ENCODE measurements at places on chromosomes 4 and X.

GRCh38 chr4:173536808-173537429 is 6.9 kb upstream of the HAND2 start:
- no peak for DNase-seq

- no peak for DNase-seq
These were observed 24.0 kb downstream of the TAB3 start for GRCh38 chrX:30865015-30865414.

DNA sequence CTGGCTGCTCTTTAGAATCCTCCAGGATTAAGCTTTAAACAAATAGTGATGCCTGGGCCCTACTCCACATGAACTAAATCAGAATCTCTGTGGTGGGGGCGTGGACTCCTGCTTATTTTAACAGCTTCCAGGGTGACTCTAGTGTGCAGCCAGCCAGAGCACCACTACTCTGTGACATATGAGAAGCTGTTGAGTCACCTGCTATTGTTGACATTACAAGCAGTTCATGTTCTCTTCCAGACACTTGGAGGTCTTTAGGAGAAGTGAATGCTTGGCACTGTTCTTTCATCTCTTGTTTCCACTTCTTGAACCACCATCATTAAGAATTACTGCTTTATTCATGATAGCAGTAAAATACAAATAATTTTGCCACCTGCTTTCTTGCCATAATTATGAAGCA is 426 bp upstream of the C4orf51 start:
- DNase-seq = no peak

DNA sequence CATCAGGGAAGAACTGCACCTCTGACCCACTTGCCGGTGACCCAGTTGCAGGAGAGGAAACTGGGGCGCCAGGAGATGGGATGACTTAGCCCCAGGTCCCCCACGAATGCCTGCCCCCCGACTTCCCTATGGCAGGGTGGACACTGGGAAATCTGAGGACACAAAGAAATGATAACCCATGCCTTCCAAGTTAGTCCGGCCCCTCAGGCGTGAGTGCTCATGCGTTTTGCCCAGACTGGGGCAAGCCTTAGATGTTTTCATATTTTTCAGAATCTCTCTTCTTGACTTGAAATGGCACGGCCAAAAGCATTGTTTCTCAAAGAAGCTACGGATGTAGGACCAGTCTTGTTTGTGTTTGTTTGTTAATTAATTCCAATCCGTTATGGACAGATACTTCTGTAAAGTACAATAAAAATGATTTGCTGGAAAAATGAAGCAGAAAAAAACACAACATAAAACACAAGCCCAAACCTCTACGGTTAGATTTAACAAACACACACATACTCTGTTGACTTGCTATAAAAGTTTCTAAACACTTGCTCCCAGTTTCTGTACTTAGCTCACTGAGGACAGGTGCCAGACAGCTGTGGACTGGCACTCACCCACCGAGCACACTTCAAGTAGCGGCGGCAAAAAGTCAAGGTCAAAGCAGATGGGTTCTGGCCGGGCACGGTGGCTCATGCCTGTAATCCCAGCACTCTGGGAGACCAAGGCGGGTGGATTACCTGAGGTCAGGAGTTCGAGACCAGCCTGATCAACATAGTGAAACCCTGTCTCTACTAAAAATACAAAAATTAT is 341.5 kb downstream of the BCOR start:
- no peak for DNase-seq

DNA sequence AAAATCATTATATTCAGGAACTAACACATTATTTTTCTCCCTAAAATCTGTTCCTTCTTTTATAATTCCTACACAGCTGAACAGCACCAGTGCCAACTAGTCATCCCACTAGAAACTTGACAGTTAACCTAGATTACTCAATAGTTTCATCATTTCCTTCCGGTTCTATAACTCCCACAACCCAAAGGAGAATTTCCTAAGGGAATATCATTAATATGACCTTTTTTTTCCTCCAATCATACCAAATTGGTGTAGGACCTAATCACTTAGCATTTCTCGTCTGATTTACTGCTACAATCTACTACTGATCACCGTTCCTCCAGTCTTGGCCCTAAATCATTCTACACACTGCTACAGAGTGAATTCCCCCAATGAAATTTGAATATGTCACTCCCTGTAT is 45.9 kb downstream of the WDFY3 start:
- no peak for DNase-seq

DNA sequence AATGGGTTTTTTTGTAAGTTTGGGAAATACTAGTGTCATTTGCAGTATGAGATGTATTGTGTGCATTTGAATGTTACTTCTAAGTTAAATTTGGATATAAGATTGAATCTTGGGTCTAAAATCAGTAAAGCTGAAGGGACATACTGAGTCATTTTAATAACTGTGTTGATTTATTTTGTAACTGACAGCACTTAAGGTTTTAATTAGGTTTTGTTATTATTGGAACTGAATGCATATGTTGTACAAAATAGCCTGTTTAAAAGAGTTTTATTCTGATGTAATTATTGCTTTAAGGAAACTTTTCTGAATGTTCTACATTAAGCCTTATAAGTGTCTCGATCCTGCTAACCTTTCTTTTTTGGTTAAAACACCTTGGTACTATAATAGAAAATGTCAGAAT is 396.6 kb downstream of the MAPK10 start:
- no peak for DNase-seq

- DNase-seq = no peak
These were observed 1301.7 kb upstream of the IGFBP7 start for GRCh38 chr4:58411904-58412303.

DNA sequence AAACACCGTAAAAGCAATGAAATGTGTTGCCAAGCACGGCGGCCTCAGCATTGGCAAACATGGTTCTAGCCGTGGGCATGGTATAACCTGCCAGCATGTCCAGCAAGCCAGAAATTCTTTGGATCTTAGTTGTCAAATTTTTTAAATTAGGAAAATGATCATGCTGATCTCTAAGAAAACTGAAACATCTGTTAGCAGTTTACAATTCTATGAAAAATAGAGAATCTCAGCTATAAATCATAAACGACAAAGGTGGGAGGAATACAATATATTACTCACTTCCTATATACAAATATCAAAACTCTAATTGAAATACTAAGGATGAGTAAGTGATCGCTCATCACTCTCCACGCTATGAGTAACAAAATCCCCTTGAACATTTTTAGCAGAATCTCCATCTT is 130.3 kb downstream of the ADGRA3 start:
- DNase-seq = no peak

- DNase-seq = no peak
These were observed 91.6 kb downstream of the AREG start for GRCh38 chr4:74536557-74536956.

DNA sequence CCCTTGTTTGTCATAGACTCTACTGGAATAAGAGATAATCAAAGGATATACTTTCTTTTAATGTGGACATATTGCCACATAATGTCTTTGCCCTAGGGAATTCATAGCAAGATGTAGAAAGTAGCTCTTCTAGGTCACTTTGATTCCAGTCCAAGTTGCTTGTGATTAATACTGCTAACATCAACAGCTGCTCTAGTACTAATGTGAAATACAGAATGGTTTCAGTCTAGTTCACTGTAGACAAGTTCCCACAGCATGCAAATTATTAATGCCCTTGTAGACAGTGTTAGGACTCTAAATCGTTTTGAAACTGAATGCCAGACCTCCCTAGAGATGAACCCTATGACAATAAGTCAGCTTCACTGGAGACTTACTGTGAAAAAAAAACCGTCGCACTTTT is 494.6 kb upstream of the ATOH1 start:
- DNase-seq = no peak

Data from stimulated activated CD4-positive, alpha-beta T cell treated with anti-CD3 and anti-CD28 coated beads, Interleukin-2, amount 100 ng/mL, for 4 hours (primary cell).